ENCODE measurements at places on chromosomes 3 and 15.

DNA sequence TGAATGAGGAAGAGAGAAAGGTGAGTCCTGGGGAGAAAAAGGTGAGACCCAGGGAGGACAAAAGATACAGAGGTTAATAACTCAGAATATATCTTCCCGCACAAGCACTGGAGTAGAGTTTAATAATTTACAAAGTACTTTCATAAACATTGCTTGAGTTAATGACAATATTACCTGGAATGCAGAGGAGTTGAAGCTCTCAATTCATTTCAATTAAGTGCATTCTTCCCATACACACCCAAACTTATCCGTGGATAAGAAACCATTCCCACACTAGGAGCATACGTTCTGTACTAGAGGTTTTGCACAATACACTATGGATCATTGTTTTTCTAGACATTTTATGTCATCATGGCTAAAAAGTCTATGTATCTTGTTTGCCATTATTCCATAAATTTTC is 23.3 kb upstream of the KNG1 start:
- no peak for DNase-seq

GRCh38 chr15:64068133-64068532 is 21.8 kb upstream of the DAPK2 start:
- no peak for DNase-seq

GRCh38 chr15:39919411-39919747 is 687 bp downstream of the GPR176 start:
- no peak for DNase-seq

GRCh38 chr3:159149633-159150032 is 347.8 kb downstream of the MFSD1 start:
- no peak for DNase-seq

GRCh38 chr3:162629372-162629771 is 1132.8 kb downstream of the OTOL1 start:
- DNase-seq = no peak

GRCh38 chr3:100613721-100614390 is 4.5 kb downstream of the ADGRG7 start:
- DNase-seq = no peak

- no peak for DNase-seq
These were observed 66.4 kb upstream of the CFAP20DC start for GRCh38 chr3:59116233-59116537.

DNA sequence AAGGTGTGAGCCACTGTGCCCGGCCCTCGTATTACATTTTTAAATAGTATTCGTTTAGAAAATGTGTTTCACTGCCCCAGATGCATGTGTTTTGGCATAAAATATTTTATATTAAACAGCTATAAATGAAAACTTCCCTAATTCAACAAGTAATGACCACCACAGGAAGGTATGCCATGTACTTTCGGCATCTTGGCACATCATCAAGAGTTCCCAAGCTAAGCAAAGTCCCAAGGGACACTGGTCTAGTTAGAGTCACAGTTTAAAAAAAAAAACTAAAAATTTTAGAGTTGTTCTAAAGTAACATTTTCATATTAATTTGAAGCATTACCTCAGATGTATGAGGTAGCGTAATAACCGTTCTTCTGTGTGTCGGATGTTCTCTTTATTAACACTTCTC is 15.6 kb upstream of the ARPP19 start:
- DNase-seq = no peak

- no peak for DNase-seq
These were observed 151.2 kb upstream of the RORA start for GRCh38 chr15:61380270-61380669.

DNA sequence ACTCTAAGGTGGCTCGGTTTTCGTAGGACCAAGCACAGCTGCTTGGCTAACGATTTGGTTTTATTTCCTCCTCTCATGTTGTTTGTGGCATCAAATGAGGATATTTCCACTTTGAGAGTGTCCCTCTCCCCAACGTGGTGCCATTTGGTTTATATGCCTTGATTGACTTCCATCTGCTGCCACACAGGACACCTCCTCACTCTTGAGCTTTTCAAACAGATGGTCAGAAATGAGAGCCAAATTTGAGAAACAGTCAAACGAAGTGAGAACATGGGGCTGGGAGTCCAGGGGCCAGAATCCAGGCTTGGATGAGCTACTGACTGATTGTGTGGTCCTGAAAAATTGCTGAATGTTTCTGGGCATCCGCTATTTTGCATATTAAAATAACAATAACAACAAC is 43.5 kb downstream of the CEMIP start:
- no peak for DNase-seq

- DNase-seq = no peak
These were observed 131.1 kb upstream of the BFSP2 start for GRCh38 chr3:133268726-133269134.

DNA sequence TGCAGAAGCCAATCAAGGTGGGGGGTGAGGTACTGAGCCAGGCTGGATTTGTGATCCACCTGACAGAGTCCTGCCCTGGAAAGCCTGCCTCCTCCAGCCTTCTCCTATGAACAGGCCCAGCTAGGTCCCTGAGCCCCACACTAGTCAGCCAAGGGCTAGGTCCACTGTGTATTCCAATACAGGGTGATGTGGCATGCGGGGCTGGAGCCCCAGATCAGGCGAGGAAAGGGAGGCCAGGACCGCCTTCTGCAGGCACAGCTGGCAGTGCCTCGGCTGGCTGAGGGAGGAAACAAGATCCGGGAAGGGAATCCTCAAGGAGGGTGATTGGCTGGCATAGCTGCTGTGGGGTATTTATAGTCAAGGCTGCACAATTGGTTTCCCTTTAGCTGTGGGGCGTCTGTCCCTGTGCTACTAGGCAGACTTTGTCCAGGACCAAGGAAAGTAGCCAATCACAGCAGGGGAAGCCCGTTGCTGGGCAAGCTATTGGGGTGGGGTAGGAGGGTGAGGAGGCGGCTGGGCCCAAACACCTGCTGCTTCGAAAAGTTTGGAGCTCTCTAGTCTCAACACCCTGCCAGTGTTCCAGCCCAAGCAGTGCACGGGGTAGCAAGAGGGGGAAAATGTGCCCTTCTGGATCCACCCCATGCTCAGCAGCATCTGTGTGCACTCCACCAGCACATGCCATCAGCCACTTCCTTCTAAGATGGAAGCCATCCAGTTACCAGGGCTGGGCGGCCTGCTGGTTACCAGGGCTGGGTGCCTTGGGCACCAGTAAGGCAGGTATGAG is 5.9 kb downstream of the KY start:
- no peak for DNase-seq

DNA sequence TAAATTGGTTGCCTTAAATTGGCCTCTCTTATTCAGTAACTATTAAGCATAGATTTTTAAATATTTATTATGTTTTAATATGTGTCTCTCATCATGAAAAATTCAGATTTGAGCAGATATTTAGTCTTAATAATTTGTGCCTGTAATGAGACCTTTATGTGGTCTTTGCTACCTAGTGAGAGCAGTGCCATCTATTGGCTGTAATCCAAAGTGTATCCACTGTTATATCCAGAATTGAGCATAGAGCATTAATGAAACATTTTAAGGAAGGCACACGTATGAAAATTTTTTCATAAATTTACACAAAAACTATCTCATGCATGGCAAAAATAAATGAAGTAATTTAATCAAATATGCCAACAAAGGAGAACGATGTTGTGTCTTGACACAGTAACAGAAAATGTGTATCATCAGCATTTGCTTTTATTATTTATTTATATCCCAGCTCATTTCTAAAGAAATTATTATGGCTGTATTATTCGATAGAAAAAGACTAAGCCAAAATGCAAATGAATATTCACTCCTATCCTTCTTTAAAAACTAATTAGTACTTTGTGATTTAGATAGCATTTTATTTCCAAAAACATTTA is 203.5 kb downstream of the RSRC1 start:
- DNase-seq = no peak

- DNase-seq = no peak
These were observed 53.0 kb downstream of the IGSF11 start for GRCh38 chr3:118981494-118982134.

DNA sequence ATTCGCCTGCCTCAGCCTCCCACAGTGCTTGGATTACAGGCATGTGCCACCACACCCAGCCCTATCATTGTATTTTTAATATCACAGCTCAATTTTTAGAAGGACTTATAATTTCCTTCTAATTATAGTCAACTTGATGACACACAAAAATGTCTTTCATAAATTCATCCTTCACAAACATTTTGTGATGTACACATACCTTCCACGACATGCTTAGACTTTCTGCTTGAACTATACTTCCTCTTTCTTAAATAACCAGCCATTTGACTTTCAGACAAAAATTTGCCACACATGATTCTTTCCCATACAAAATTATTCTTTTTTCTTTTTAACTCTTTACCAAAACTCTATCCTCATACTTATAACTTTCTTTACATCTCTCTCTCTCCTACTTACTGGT is 48.4 kb upstream of the CCK start:
- DNase-seq = no peak

DNA sequence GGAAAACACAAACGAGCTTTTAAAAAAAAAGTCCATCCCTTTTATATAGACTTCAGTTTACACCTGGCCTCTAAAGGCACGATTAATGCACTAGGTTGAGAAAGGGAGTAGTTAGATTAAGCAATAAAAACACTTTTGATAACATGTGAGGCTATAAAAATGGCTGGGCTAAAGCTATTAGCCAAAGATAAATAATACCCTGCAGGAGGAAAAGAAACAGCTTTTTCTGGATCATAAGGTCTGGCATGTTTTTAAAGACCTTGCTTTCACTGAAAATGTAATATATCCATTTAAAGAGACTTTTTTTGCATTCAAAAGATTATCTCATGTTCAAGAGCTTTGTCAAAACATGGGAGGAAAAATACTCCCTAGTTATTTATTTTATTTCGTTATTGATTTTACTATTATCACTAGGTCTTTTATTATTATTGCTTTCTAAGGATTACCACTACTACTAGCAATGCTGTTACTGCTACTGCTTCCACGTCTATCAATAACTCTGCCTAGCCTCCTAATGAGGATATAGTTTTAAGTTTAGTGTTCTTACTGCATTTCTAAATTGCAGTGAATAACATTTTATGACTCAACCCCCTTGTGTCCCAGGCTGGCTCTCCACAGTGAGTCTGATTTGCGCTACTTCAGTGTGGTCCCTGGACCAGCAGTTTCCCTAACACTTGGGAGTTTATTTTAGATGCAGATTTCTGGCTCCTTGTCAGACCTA is 93.4 kb downstream of the THRB start:
- DNase-seq = no peak

DNA sequence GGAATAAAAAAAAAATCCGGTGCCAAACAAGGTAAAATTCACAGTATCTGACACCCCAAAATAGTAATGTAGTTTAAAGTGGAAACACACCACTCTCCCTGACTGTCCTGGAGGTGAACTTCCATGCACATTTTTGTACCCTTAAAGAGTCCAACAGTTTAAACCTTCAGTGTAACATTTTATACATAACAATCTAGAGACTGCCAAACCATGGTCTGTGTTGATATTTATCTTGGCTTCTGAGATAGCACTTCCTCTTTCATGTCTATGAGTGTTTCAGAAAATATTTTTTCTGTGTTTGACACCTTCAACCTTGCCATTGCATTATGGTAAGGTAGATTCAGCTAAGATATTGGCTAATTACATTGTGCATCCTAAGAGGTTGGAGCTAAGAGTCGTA is 13.9 kb downstream of the TMEM45A start:
- no peak for DNase-seq

DNA sequence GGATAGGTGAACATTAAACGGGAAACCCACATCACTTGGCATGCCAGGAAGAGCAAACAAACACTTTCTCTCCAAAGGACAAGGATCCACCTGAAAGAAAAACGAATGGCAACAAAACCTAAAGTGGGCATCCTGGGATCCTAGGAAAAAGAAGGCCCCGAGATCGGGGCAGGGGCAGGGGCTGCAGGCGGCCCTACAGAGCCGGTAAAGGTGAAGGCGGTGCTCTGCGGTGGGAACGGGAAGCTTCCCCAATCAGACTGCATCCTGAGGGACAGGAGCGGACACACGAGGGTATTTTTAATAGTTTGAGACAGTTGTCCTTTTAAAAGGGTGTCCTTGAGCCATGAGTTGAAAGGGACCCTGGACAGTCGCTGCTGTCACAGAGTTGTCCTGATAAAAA is 24.9 kb upstream of the GABRA5 start:
- DNase-seq = no peak

GRCh38 chr3:9747267-9747666 is 2.5 kb upstream of the OGG1 start:
- no peak for DNase-seq

DNA sequence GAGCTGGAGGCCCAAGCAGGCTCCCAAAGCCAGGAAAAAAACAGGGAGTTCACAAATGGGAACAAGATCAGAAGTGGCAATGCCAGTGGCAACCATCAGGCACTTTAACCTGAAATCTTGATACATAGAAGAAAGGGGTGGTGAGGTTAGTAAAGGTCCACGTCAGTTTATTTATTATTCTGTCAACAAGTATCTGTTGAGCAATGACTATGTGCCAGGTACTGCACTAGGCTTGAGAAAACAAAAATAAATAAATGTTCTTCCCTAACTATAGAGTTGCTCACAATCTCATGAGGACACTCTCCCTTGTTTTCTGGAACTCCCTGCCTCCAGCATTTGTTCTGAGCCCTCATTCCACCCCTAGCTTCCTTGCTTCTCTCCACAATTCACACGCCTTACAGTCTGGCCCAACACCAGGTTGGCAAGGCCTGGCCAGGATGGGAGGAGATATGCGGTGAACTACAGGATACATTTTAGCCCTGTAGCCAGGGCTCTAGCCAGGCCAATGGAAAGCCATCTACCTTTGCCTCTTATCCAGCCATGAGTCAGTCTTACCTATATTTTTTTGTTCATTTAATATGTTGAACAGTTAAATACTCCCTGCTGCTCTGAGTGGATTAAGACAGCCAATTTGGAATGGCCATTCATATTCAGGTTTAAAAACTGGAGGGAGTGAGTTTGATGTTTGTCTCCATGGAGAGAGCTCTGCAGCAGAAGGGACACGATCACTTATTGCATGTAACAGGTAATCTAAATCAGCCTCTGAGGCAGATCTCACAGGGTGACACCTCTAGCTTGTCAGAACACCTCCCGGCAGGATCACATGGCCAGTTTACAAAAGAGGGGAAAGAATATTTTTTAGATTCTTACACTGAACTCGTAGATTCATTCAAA is 161.9 kb upstream of the ATP11B start:
- DNase-seq = no peak

GRCh38 chr15:69647142-69647513 is 194.5 kb downstream of the RPLP1 start:
- DNase-seq = no peak
